CD4-positive, alpha-beta T cell treated with Interleukin-21 for 1 hour (primary cell): ENCODE measurements at places on chromosomes 1 and 21.

- DNase-seq: no peak
Measured at GRCh38 chr1:94362466-94363058, 55.6 kb upstream of the ABCD3 start.

DNA sequence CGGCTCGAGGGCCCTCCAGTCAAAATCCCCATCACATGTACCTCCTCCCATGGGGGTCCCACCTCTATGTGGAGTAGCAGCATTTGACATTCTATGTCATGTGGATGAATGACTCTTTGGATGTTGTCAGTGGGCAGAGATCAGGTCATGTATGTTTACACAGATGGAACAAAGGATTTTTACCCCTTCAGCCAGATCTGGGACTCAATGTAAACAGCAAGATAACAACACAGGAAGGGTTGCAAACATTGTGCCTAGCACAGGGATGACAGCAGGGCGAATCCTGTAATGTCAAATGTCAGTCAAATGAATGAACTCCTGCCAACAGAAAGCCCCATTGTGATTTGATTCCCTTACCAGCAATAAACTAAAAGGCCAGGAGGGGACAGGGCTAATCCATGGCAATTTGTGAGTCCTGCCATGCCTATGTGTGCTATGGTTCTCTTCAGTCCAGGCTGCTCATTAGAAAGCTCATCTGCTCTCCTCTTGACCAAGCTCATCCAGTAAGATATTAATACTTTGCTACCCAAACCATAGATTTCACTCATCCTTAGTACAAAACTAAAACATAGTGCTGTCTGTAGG lies 60.3 kb downstream of the PGBD5 start:
- DNase-seq: no peak

DNA sequence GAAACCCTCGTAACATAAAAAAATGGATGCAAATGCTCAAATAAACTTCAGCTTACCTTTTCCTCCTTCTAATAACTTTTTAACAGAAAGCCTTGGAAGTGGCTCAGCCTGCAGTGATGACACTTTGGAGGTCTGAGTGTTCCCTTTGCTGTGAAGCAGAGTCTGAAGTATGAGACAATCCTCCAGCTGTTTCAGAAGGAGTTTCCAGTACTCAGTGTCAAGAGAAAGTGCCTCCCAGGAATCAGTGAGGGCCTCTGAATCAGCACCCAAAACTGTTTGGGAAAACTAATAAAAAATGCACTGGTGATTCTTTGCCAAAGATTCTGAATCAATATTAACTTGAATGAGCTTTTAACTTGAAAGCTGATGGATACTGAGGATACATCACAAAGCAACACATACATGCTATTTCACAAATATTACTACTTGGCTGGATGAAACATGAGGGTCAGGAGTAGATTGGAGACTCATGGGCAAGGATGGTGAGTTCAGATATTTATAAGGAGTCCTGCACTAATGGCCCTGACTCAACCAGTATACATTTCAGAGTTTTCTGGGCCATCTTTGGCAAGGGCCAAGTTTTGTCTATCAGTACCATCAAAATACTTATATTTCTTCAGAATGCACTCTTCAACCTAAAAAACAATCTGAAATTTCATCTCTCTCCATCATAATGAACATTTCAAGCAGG lies 77.0 kb downstream of the IARS2 start:
- DNase-seq: no peak

DNA sequence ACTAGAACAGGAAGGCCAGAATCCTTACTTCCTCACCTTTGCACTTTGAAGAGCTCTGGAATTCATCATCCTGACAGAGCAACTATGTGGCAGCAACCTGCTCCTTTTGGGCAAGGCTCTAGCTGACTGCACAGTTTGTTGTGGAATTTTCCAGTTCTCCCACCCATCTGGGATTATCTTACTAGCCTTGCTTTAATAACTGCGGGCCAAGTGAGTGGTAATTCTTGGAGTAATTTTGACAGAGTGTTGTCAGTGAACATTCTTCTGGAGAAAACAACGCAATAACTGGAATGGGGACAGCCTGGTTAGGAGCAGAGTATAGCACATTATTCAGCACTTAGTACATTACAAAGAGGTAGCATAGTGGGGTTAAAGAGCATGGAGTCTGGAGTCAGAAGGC lies 75.3 kb downstream of the NTMT2 start:
- no peak for DNase-seq

DNA sequence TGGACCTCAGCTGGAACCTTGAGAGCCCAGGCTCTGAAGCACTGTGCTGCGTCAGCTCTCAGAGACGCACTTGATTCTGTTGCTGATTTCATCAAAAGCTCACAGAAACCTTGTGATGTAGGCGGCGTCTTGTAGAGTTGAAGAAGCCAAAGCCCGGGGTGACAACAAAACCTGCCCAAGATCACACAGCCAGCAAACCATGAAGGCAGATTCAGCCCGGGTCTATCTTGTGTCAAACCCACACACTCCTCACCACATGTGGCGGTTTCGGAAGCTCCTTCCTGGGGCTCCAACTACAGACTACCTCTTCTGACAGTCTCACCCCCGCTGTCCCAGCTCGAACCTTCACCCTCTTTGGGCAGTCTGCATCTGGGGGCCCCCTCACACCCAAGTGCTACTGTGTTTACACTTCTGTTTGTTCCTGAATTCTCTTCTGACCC lies 50.4 kb downstream of the TENT5C start:
- DNase-seq: peak; percentile 86

DNA sequence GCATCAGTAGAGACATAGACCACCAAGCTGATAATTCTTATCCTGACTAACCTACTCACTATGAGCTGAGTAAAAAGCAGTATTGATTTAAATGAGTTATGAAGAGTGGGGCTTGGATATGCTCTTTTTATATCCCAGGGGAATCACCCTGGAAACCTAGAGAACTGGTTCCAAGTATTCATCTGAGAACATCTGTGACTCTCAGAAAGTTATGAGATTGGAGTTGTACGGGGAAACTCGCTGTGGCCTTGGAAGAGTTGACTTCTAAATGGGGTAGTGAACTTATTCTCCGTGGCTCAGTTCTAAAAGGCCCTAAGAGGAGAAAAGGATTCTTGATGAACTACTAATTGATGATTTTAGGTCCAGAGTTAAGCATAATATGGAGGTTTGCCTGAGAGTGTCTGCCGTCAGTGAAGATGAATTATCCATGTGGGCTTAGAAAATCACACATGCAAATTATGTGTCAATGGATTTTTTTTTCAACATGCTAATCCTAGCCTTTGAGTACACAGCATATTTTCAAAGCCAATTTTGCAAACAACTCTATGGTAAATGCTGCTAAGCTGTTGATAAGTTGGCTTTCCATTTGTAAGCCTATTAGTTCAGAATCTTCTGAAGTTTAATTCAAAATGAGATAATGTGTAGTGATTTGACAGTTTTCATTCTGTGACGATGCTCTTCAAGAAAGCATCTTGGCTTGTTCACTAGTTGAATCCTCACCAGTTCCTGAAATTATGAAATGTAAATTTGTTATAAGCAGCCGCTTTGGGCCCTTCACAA lies 122.7 kb downstream of the FGGY start:
- no peak for DNase-seq

GRCh38 chr1:3312898-3313575 lies 141.4 kb upstream of the ARHGEF16 start:
- no peak for DNase-seq

DNA sequence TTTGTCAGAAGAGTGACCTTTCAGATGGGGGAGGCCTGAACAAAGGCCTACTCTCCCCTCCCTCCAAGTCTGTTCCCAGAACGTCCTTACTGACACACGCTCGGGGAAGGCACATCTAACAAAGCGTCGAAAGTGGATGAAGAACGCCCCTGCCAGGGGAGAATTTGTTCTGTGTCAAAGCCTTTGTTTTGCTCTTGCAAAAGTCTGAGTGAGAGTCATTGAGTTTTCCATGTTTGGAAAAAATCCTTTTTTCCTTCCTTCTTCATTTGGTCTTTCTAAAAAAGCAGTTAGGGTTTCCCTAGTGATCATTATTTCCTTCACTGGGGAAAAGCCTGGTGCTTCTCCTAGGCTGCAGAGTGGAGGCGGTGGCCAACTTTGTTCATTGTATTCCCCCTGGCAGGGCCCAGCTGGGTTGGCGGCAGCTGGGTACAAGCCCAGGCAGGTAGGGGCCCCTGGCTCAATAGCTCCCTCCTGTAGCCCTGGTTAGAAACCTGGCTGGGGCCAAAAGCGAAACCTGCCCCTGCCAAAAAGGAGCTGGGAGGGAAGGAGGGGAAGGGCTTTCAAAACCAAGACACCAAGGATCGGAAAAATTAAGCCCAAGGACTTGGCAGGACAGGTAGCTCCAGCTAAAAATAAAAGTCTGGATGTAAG lies 81.1 kb downstream of the ITPKB start:
- no peak for DNase-seq

GRCh38 chr1:198455966-198456365 lies 84.5 kb downstream of the ATP6V1G3 start:
- DNase-seq: no peak

- DNase-seq: no peak
Measured at GRCh38 chr1:70429757-70430156, 18.7 kb downstream of the CTH start.

- no peak for DNase-seq
Measured at GRCh38 chr1:174795806-174796205, 203.9 kb upstream of the CACYBP start.

DNA sequence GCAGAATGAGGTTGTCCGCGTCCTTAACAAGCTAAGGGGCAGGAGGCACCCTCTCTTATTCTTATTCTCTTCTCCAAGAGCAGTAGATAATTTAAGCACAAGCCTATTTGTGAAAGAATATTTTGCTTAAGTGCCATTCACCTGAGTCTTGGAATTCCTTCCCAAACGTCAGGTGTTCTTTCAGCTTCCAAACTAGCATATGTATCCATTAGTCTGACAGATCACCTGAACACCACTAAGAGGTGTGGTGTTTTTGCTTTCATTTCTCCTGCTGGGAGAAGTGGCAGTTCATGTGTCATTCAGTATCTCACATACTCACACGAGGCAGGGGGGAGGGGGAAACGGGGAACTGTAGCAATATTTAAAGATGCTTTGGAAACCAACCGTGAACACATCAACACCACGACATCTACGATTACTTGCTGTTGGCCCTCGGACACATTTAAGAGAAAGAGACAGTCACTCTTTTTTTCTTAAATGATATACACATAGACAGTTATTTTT lies 45.5 kb upstream of the RBM15 start:
- no peak for DNase-seq

DNA sequence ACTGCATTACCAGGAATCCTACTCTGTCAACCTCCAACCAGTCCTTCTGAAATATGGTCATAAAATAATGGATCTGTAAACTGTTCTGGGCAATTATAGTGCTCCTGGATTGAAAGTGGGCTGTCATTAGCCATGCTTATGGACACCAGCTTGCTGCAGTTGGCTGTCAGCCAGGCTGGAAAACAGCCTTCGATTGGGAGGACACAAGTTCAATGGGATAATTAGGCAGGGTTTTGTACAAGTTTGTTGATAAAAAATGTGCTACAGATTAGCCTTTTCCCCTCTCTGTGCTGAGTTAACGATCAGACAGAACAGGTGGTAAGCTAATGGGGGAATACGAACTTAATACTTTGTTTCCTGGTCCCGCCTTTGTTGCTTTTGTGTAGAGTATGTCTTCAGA lies 413.9 kb downstream of the DUSP10 start:
- DNase-seq: no peak

GRCh38 chr1:225201447-225201846 lies 226.4 kb downstream of the LBR start:
- DNase-seq: no peak

DNA sequence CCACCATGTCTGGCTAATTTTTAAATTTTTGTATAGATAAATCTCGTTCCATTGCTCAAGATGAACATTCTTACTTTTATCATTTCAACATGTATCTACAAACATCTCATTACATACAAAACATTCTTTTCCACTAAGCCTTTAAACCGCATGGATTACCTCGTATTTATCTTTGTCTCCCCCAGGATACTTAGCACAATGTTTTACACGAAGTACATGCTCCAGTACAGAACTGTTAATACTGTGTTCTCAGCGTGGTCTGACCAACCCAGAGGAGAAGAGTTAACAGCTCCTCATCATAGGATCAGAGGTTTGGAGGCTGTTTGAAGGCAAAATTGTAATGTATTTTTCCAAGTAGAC lies 7.4 kb downstream of the PIK3C2B start:
- no peak for DNase-seq

DNA sequence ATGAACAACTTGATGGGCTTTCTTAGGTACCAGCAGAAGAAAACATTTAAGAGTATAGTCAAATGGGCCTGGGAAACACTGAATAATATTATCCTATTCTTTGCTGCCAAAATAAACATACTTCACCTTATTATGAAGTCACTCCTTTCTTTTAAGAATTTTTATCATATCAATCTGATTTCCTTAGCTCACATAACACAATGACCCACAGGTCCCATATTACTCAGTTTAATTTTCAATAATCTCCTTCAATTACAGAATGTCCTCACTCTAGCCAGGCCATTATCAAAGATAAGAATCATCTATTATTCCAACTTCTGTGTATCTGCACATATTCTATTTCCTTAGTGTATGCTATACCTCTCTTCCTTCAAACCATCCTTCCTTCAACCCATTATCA lies 63.0 kb downstream of the PIGK start:
- no peak for DNase-seq

DNA sequence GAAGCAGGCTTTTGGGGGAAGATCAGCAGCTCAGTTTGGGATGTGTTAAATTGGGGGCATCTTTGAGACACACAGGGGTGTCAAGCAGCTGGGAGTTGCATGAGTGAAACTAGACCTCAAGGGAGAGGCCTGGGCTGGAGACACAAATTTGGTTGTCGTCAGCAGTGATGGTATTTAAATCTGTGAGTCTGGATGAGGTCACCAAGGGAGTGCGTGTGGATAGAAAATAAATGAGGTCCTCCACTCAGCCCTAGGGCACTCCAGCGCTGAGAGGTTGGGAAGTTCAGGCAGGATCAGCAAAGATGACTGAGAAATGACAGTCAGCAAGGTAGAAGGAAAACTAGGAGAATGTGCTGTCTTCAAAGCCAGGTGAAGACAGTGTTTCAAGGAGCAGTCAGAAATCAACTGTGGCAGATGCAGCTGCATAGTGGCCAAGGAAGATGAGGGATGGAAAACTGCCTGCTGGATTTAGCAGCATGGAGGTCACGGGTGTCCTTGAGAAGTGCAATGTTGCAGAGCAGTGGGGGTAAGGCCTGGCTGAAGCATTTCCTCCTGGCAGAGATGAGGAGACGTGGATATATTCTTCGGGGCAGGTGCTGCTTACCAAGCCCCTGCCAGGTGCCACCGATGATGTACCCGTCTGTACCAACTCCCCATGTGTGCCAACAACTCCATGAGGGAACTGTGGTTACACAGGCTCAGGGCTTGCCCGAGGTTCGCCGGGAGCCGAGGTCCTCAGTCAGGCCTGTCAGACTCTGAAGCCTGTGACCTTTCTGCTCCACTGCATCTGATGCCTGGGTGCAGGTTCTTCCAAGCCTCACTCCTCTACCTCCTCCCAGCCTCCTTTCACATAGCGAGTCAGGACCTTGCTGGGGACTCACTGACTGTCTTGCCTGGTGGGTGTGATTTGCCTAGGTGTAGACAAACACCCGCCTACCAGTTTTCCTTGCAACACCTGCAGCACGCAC lies 11.3 kb downstream of the MAP7D1 start:
- no peak for DNase-seq
